ENCODE measurements at places on chromosomes 6 and 20.

DNA sequence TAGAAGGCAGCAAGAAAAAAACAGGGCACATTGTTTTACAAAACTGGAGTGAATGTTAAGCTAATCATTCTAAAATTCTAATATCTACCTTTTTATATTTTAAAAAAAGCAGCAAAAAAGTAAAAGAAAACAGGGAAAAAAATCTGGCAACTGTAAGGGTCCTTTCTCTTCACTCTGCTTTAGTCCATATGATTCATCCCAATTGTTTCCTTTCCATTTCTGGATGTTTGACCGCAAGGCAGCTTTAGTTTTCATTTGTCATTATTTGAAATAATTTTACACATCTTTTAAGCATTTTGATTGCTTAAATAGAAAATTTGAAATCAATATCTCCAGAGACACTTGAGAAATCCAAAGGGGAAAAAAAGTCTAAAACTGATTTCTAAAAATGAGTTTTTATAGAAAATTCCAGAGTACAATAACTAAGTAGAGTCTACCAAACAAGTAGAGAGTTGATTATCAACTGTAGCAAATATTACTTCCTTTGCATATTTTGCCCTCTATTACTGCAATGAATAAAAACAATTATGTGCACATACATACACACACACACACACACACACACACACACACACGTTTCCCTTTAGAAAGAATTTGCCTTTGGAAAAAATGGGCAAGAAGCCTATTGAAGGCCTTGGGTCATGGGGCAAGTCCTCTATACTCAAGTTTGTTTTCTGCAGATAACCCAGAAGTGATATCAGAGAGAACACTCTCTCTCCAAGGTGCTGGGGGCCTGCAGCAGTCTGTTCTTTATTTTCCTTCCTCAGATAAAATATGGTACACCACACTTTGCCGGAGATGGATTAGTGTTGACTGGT lies 259.7 kb downstream of the HACE1 start:
- no peak for DNase-seq

DNA sequence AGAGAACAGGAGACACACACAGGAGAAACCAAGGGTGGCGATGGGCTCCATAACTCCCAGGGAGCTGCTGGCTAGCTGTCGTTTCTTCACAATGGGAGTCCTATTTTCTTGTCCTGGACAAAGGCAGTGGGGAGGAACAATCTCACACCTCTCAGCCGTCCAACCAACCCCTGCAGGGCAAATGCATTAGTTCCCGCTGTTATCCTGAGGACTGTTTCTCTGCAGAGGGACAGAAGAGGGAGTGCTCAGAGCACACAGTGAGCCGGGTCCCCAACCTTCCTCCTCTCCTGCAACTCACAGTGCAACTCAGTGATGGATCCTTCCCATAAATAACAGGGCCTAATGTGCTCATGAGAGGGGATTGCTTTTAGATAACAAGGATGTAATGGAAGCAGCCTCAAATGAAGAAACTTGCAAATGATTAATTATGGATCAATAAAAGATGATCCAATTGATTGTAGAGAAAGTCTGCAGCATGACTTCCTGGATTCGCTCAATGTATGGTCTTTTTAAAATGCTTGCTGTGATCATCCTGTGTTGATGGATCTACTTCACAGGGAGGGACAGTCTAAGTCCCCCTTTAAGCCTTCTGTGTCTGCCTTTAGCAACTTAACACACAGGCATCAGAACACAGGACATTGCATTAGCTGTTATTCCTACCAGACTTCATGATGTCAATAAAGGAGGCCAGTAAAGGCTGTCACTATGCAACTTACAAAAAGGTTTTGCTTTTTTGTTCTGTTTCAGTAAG lies 453.4 kb upstream of the AGPAT4 start:
- DNase-seq = no peak

- no peak for DNase-seq
Observed at GRCh38 chr20:48648482-48649051, 179.2 kb downstream of the PREX1 start.

- DNase-seq = no peak
Observed at GRCh38 chr6:32092760-32093497, 16.2 kb downstream of the TNXB start.

GRCh38 chr20:57493091-57493615 lies 31.8 kb downstream of the CTCFL start:
- no peak for DNase-seq

GRCh38 chr6:93417421-93418013 lies 1.8 kb downstream of the EPHA7 start:
- no peak for DNase-seq

- no peak for DNase-seq
Observed at GRCh38 chr20:36541227-36541767, at the start of gene MYL9. Gene MYL9 (plus strand): TSS chr20:36541519. CDS start chr20:36544885, 3,366 bp downstream.

DNA sequence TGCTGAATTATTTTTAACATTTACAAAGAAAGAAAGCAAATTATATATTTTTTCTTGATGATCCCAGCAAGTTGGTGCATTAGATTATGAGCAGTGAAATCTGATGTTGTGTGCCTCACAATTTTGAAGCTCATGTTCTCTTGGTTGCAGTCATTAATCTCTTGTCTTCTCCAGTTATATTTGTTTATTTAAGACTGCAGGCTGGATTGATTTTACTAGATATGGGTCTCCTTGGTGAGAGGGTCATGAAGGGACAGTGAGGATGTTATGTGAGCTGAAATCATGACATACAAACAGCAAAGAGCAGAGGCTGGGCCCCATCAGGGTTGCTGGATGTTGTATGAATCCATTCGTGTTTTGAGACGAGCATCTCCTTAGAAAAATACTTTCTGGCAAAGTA lies 64.2 kb upstream of the AKIRIN2 start:
- DNase-seq = no peak

DNA sequence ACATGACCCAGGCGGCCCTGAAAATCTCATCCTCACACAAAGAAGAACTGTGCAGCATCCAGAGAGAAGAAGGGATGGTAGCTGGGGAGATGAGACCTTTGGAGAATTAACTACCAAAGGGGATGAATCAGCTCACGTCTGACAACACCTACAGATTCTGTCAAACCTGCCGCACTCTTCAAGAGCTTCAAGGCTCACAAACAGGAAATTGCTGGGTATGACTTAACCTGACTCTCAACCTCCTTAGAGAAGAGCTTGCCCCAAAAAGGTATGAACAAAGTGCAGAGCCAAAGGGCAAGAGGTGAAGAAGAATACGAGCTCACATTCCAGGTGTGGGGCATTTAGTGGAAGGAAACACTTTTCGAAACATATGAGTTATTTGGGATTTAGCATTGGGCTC lies 139.8 kb downstream of the BACH2 start:
- peak; percentile 54 for DNase-seq

DNA sequence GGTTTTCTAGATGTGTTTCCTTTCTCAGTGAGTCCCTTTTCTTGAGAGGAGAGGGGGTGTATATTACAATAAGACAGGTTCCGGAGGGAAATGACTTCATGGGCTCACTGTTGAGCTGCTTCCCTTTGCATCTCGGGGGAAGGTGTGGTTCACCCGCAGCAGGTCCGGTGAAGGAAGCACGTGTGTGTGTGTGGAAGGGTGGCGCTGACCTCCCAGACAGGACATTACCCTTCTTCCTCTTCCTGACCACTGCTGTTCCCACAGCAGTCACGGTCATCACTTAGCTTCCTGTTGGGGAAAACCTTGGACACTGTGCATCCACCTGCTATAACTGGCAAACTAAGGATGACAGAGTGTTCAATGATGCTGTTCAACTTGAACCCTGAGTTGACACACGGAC lies 83.6 kb downstream of the PLEKHG1 start:
- DNase-seq = no peak

DNA sequence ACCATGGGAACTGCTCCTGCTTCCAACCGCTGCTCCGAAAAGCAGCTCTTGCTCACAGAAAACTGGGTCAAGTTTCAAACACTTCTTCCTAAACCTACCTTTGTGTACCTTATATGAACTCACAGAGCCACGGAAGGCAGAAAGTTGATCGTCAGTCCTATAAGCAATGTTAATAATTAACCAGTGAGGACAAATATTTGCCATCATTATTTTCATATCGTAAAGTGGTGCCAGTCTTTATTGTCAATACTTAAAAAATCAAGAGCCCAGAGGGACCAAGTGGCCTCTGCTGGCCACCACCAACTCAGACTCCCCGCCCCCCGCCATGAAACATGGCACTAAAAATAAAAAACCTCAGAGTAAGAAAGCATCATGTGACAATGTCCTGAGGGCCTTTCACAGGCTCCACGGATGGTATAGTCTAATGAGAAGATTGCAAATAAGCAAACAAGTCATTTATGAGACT lies 9.1 kb upstream of the PBOV1 start:
- no peak for DNase-seq

DNA sequence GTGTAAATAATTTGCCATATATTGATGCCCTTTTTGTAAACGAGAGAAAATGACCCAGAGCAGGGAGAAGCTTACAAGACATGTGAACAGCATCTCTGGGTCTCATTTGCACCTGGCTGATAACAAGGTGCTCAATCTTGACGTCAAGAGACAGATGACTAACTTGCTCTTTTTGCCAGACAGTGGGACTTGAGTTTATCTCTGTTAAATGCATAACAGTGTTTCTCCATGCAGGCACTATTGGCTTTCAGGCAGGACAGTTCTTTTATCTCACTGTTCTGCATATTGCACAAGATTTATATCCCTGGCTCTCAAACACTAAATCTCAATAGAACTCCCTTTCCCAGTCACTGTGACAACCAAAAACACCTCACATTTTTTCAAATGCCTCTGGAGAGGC lies 56.4 kb downstream of the RFX6 start:
- no peak for DNase-seq

- no peak for DNase-seq
Observed at GRCh38 chr20:5757949-5758348, 7.7 kb downstream of the SHLD1 start.

GRCh38 chr20:20102716-20103258 lies 50.5 kb downstream of the CFAP61 start:
- DNase-seq = no peak

DNA sequence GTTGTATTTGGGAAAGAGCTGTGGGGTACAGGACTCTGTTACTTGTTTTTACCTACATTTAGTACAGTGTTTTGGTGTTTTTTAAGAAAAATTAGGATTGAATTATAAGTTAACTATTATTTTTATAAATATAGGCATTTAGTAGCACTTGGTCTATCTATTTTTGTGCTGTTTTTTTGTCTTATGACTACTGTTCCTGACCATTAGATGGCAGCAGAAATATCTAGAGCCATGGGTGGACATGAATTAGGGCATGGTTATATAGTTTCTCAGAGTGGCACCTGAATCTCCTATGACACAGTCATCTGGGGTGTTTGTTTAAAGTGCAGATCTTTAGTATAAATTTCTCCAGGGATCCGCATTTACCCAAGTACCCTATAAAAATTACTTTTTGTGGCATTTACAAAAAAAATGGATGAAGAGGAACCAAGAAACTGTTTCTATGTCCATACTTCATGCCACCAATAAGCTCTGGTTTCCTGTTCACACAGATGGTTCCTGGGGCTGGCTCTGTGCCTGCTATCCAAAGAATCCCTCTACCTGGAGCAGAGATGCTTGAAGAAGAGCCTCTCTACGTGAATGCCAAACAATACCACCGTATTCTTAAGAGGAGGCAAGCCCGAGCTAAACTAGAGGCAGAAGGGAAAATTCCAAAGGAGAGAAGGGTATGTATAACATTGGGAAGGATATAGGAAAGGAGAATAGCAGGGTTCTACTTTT lies 19.8 kb downstream of the NFYA start:
- DNase-seq = no peak

Data from stimulated activated CD4-positive, alpha-beta T cell treated with anti-CD3 and anti-CD28 coated beads, Interleukin-2, amount 100 ng/mL, for 24 hours (primary cell).